ENCODE measurements at places on chromosomes 7 and 10. TPM values are rescaled to one million over a fixed set of nuclear protein-coding genes. Genes with fewer than 3 reads are reported as not detected.

GRCh38 chr10:131896403-131896802, 4.4 kb upstream of the PPP2R2D start:
- no peaks in the 10 kb centered on the region for H3K4me1 ChIP-seq
- H3K27me3 ChIP-seq = peaks cover 57% of the 10 kb centered on the region
- H3K27ac ChIP-seq = no peak overlapping the region
- no peaks in the 10 kb centered on the region for H3K36me3 ChIP-seq
- no peak for DNase-seq

GRCh38 chr7:99098286-99098823, 45.6 kb downstream of the SMURF1 start:
- H3K36me3 ChIP-seq = peaks cover 4% of the 10 kb centered on the region
- peak overlapping the region; percentile 59 for H3K27ac ChIP-seq
- DNase-seq = no peak
- H3K4me3 ChIP-seq = peak overlapping the region; percentile 69
- no peaks in the 10 kb centered on the region for H3K27me3 ChIP-seq

GRCh38 chr10:107481881-107482280, 317.4 kb upstream of the SORCS1 start:
- no peaks in the 10 kb centered on the region for H3K36me3 ChIP-seq
- no peaks in the 10 kb centered on the region for H3K4me1 ChIP-seq
- DNase-seq = no peak
- no peak overlapping the region for H3K4me3 ChIP-seq

Gene H2BK1
- not detected for total RNA-seq

- DNase-seq = no peak
- H3K4me1 ChIP-seq = no peaks in the 10 kb centered on the region
- no peak overlapping the region for H3K27ac ChIP-seq
- H3K36me3 ChIP-seq = no peaks in the 10 kb centered on the region
- no peaks in the 10 kb centered on the region for H3K27me3 ChIP-seq
- no peak overlapping the region for H3K4me3 ChIP-seq
Observed at GRCh38 chr10:17056781-17057428, 72.7 kb downstream of the CUBN start.

- no peak for DNase-seq
- no peaks in the 10 kb centered on the region for H3K4me1 ChIP-seq
- H3K4me3 ChIP-seq = no peak overlapping the region
- H3K36me3 ChIP-seq = no peaks in the 10 kb centered on the region
- no peaks in the 10 kb centered on the region for H3K27me3 ChIP-seq
Observed at GRCh38 chr10:104235801-104236200, 3.6 kb upstream of the CFAP43 start.

DNA sequence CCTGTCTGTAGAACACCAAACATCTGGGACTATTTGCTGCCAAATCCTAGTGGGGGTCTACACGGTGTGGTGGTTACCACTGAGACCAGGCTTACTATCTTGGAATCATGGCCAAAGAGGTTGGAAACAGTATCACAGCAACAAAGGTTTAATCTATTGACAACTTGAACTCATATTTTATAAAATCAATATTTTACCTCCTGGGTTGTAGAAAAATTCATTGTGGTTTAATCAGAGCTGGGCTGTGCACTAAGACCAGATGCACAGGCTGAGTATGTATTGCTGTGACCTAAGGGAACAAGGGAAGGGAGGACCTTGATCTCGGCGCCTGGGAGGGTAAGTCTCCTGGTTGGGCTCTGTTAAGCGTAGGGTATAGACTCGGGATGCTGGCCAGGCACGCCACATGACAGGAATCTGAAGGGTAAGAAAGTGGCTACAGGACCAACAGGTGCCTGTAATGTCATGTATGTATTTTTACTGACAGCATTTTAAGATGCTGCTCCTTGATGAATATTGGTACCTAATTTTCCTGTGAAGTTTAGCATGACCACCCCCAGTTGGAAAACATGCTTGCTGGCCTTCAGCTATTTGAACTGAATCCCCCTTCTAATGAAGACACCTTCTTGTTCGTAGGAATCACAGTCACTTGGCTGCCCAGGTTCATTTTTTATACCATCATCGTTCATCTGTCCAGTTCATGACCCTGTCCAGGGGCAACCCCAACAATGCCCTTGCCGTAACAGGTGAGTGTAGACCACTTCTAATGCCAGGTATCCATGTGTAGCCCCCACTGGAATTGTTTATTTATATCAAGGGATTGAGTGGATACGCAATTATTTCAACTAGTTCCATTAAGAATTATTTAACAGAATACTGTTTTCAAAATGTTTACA, 79.5 kb downstream of the EZH2 start:
- no peaks in the 10 kb centered on the region for H3K4me1 ChIP-seq
- H3K4me3 ChIP-seq = no peak overlapping the region
- peaks cover 59% of the 10 kb centered on the region for H3K36me3 ChIP-seq
- H3K27ac ChIP-seq = no peak overlapping the region
- no peak for DNase-seq

Gene POLL
- 83.3 TPM for total RNA-seq

Gene TBX20
- total RNA-seq = 18.6 TPM

Gene SFTPA1
- total RNA-seq = not detected

GRCh38 chr7:14717816-14718215, 184.7 kb downstream of the DGKB start:
- H3K27ac ChIP-seq = no peak overlapping the region
- no peaks in the 10 kb centered on the region for H3K27me3 ChIP-seq
- no peaks in the 10 kb centered on the region for H3K36me3 ChIP-seq
- DNase-seq = no peak

- DNase-seq = no peak
- peaks cover 30% of the 10 kb centered on the region for H3K36me3 ChIP-seq
- H3K27ac ChIP-seq = no peak overlapping the region
Observed at GRCh38 chr7:44665531-44666213, 59.2 kb downstream of the OGDH start.

Gene AKAP9
- total RNA-seq = 57.0 TPM

DNA sequence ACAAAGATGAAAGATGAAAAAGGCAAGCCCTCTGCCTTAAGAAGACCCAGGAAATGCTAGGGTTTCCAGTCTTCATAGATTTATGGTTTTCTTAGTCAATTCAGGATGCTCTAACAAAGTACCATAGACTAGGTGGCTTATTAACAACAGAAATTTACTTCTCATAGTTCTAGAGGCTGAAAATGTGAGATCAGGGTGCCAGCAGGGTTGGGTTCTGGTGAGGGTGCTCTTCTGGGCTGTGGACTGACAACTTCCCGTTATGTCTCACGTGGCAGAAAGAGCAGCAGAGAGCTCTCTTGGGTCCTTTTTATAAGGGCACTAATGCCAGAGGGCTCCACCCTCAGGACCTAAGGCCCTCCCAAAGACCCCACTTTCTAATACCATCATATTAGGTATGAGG, 23.7 kb downstream of the ELMO1 start:
- H3K27me3 ChIP-seq = no peaks in the 10 kb centered on the region
- no peak overlapping the region for H3K27ac ChIP-seq
- peaks cover 6% of the 10 kb centered on the region for H3K4me1 ChIP-seq
- H3K36me3 ChIP-seq = peaks cover 43% of the 10 kb centered on the region
- H3K4me3 ChIP-seq = no peak overlapping the region

Gene GNA12
- 55.3 TPM for total RNA-seq

DNA sequence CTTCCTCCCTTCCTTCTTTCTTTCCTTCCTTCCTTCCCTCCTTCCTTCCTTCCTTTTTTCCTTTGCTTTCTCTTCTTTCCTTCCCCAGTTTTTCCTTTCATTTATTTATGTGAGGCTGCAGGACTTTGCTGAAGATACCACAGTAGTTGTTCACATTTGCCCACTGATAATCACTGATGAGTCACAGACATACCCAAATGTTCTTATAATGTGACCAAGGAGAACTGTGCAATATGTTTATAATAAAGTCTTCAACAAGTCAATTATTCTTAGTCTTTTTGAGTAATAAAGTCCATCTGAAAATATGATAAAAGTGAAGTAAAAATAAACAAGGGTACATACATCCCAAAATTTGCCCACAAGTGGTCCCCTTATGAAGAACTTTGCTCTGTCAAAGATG, 159.7 kb downstream of the GNAI1 start:
- H3K27ac ChIP-seq = no peak overlapping the region
- DNase-seq = no peak
- H3K4me1 ChIP-seq = no peaks in the 10 kb centered on the region
- no peaks in the 10 kb centered on the region for H3K36me3 ChIP-seq
- H3K27me3 ChIP-seq = no peaks in the 10 kb centered on the region
- H3K4me3 ChIP-seq = no peak overlapping the region

GRCh38 chr10:33279811-33280602, 54.5 kb downstream of the NRP1 start:
- H3K36me3 ChIP-seq = peaks cover 9% of the 10 kb centered on the region
- no peaks in the 10 kb centered on the region for H3K27me3 ChIP-seq
- no peaks in the 10 kb centered on the region for H3K4me1 ChIP-seq

DNA sequence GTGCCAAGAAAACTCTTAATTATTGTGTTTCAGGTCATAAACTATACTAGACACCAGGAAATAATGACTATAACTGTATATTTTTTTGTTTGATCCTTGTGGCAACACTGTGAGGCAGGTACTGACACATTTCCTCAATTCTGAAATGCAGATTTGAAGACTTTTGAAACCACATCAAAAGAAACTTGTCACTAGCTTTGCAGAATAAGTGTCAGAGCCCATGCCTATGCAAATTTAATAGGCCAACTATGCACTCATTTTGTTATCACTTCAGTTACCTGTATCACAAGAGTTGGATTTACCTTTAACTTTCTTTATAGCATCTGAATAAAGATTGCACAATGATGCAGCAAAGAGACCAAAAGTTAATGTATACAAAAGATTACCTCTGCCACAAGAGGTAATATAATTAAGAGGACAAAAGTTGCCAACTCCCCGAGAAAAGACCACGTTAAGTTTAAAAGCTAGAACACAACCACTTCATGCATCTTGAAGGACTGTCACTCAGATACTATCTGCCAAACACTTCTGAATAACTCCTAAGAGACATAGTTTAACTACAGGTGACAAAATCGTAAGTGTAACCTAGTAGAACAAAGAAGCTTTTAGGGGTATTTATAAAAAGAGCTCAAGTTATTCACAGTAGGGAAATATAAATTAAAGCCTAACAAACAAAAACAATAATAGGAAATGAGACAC, 80.5 kb downstream of the ELAPOR2 start:
- no peak overlapping the region for H3K27ac ChIP-seq
- H3K4me3 ChIP-seq = no peak overlapping the region
- H3K4me1 ChIP-seq = peaks cover 15% of the 10 kb centered on the region

DNA sequence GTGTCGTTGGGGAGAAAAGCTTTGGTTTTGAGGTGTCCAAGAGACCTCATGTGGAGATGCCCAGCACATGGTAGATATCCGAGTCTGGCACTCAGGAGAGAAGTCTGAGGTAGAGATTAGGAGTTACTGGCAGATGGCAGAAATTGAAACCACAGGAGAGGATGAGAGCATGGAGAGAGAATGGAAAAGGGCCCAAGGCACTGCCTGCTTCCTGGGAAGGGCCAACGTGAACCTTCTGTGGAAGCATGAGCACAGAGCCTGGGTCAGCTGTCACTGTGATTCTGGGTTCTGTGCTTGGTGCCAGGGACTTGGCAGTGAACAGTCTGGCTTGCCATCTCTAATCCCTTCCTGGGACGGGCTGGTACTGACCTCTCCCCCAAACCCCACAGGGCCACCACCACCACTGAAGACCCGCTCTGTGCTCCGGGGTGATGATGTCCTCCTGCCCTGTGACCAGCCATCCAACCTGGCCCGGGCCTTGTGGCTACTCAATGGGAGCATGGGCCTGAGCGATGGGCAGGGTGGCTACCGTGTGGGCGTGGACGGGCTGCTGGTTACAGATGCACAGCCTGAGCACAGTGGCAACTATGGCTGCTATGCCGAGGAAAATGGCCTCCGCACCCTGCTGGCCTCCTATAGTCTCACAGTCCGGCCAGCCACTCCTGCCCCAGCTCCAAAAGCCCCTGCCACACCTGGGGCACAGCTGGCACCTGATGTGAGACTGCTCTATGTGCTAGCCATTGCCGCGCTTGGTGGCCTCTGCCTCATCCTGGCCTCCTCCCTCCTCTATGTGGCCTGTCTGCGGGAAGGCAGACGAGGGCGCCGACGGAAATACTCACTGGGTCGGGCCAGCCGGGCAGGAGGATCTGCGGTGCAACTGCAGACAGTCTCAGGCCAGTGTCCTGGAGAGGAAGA, 4.1 kb downstream of the MRPL43 start:
- peaks cover 39% of the 10 kb centered on the region for H3K36me3 ChIP-seq
- no peaks in the 10 kb centered on the region for H3K27me3 ChIP-seq
- H3K4me1 ChIP-seq = no peaks in the 10 kb centered on the region

Gene PODXL
- 444 TPM for total RNA-seq

GRCh38 chr10:35926846-35927245, 284.8 kb upstream of the FZD8 start:
- H3K4me3 ChIP-seq = no peak overlapping the region
- no peak for DNase-seq
- H3K27ac ChIP-seq = no peak overlapping the region
- no peaks in the 10 kb centered on the region for H3K36me3 ChIP-seq
- H3K27me3 ChIP-seq = no peaks in the 10 kb centered on the region
- peaks cover 5% of the 10 kb centered on the region for H3K4me1 ChIP-seq

- H3K27ac ChIP-seq = no peak overlapping the region
- no peak overlapping the region for H3K4me3 ChIP-seq
- no peaks in the 10 kb centered on the region for H3K27me3 ChIP-seq
Observed at GRCh38 chr10:77168161-77168560, 469.4 kb downstream of the KCNMA1 start.

GRCh38 chr7:12635830-12636229, 51.6 kb upstream of the ARL4A start:
- no peaks in the 10 kb centered on the region for H3K27me3 ChIP-seq
- no peak for DNase-seq
- no peaks in the 10 kb centered on the region for H3K36me3 ChIP-seq
- no peaks in the 10 kb centered on the region for H3K4me1 ChIP-seq
- H3K4me3 ChIP-seq = no peak overlapping the region

Gene IL6
- total RNA-seq = 0.64 TPM

- no peaks in the 10 kb centered on the region for H3K36me3 ChIP-seq
- no peak overlapping the region for H3K4me3 ChIP-seq
- peaks cover 37% of the 10 kb centered on the region for H3K27me3 ChIP-seq
- H3K27ac ChIP-seq = no peak overlapping the region
Observed at GRCh38 chr7:45158471-45158870, 880 bp downstream of the RAMP3 start.

DNA sequence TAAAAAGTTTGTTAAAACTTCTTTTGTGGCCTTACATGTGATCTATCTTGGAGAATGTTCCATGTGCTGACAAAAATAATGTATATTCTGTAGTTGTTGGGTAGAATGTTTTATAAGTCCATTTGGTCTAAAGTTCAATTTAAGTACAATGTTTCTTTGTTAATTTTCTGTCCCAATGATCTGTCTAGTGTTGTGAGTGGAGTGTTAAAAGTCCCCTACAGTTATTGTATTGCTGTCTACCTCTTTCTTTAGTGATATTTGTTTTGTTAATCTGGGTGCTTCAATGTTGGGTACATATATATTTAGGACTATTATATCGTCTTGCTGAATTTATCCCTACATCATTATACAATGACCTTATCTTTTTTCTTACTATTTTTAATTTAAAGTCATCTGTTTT, 6.9 kb downstream of the TMEM140 start:
- DNase-seq = no peak
- H3K36me3 ChIP-seq = no peaks in the 10 kb centered on the region
- H3K27me3 ChIP-seq = no peaks in the 10 kb centered on the region
- no peaks in the 10 kb centered on the region for H3K4me1 ChIP-seq
- no peak overlapping the region for H3K4me3 ChIP-seq

All from endodermal cell (in vitro differentiated cells).